ENCODE measurements at places on chromosomes 1 and 21.

GRCh38 chr1:145778146-145778540, 45.8 kb downstream of the RNF115 start:
- no peak for DNase-seq

DNA sequence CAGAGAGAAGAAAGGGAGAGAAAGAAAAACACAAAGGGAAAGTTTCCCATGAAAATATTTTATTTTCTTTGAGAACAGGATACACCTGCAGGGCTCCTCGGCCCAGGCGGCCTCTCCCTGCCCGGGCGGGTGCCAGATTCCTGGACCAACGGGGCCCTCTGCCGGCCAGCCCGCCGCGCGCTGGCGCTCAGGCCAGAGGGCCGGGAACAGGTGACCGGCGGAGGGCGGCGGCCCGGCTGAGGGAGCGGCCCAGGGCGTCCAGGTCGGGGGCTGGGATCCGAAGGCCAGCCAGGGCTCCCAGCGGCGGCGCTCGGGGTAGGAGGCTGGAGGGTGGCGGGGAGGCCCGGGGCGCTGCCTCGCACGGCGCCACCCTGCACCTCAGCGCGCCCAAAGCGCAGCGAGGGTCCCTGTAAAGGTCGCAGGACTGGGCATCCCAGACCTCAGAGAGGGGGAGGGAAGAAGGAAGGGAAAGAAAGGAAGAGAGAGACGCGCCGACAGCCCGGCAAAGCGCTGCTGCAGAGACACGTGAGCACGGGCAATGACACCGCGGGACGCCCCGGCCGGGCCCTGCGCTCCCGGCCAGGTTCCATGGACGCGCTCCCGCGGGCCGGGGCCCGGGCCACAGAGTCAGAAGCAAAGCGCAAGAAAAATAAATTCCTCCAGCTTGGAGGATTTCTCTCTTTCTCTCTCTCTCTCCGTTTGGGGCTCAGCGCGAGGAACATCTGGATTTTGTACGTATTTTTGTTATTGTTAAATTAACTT, 927 bp downstream of the WNT9A start:
- DNase-seq, result no peak

DNA sequence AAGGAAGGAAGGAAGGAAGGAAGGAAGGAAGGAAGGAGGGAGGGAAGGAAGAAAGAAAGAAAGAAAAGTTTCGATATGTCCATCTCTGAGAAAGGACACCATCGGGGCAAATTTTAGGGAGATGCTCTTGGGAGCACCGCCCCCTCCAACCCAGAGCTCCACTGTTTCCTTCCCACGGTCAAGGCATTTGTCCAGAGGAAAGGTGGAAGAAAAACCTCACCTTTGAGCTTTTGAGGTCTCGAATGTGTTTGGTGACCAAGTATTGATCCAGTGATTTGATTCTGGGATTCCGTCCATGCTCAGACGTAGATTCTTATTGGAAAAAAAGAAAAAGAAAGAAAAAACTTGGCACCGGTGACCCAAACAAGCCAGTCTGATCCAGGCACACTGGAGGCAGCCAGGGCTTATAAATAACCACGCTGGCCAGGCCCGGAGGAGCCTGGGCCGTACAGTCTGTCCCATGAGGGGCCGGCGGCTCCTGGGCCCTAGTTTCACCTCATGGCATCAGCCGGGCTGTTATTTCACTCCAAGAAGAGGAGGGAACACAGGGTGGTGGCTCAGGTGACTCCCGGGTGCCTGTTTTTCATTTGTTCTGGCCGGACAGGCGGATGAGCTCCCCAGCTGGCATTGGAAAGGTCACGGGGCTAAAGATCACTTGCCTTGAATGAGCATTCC, 36.1 kb upstream of the SLC25A33 start:
- no peak for DNase-seq

- no peak for DNase-seq
Observed at GRCh38 chr1:19309123-19309813, 2.7 kb downstream of the AKR7A2 start.

- no peak for DNase-seq
Observed at GRCh38 chr1:29986986-29987385, 736.4 kb downstream of the MATN1 start.

- no peak for DNase-seq
Observed at GRCh38 chr1:60875138-60875537, 207.2 kb upstream of the NFIA start.

- no peak for DNase-seq
Observed at GRCh38 chr1:77891200-77891599, 2.8 kb downstream of the NEXN start.

DNA sequence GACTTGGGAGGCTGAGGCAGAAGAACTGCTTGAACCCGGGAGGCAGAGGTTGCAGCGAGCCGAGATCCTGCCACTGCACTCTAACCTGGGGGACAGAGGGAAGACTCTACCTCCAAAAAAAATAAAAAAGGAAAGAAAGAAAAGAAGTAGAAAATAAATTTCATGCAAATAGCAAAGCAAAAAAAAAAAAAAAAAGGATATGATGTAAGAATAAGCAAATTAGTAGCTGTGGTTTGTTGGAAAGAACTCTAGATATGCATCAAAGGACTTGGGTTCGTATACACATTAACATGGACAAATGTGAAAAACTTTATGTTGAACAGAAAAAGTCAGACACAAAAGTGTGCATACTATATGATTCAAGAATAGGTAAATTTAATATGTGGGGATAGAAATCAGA, 11.9 kb downstream of the WASF2 start:
- DNase-seq, result no peak

Measured in stimulated activated CD8-positive, alpha-beta memory T cell treated with anti-CD3 and anti-CD28 coated beads, Interleukin-15, amount 100 ng/mL, for 4 hours (primary cell).